Activated CD4-positive, alpha-beta T cell treated with anti-CD3 and anti-CD28 coated beads for 4 hours (primary cell): ENCODE measurements at places on chromosomes 2 and 18.

GRCh38 chr18:33580546-33580945 is 2.5 kb downstream of the ASXL3 start:
- DNase-seq, result no peak

DNA sequence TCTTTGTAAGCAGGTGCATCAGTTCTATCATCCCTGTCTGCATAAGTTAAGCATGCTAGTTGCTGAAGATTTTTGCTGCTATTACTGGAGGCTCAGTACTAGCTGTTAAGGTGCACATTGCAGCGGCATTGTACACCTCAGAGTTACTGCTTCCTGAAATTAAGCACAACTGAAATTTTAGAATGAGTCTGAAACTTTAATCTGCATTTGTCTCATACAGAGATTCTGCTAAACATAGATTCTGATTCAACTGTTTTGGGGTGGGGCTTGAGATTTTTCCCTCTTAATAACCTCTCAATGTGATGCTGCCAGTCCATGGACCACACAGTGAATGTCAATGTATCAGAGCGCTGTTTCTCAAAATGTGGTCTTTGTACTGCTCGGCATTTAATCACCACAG is 585.7 kb upstream of the GCFC2 start:
- no peak for DNase-seq

DNA sequence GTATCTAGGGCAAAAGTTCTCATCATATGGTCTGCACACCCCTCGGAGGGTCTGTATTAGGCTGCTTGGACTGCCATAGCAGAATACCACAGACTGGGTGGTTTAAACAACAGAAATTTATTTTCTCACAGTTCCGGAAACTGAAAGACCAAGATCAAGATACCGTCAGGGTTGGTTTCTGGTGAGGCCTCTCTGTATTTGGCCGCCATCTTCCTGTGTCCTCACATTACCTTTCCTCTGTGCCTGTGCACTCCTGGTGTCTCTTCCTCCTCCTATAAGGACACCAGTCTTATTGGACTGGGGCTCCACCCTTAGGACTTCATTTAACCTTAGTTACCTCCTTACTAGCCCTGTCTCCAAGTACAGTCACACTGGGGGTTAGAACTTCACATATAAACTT is 132.5 kb downstream of the NCOA1 start:
- no peak for DNase-seq

DNA sequence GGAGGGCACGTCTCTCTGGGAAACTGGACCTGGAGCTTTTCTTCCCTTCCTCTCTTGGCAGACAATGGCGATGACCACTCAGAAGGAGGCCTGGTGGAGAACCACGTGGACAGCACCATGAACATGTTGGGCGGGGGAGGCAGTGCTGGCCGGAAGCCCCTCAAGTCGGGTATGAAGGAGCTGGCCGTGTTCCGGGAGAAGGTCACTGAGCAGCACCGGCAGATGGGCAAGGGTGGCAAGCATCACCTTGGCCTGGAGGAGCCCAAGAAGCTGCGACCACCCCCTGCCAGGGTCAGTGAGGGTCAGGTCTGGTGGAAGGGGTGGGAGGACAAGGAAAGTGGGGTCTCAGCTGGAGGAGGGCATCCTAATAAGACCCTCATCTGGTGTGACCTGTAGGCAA is 27.3 kb downstream of the IGFBP2 start:
- no peak for DNase-seq

GRCh38 chr2:37244017-37244416 is 12.6 kb downstream of the NDUFAF7 start:
- DNase-seq, result no peak

GRCh38 chr2:197359859-197360258 is 49.3 kb upstream of the ANKRD44 start:
- no peak for DNase-seq

DNA sequence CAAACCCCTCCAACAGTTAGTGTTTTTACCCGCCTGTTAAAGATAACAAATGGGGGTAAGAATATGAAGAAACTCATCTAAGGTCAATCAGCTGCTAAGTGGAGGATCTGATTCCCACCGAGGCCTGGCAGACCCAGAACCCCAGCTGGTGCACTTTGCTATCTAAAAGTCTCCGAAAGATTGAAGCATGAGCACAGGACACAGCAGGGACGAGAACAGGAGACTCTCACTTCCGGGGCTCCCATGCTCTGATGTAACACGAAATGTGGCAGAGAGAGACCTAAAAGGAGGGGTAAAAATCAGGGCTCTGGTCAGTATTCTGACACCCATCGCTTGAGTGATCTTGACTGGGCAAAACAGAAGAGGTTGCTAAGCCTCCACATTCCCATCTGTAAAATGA is 119.7 kb downstream of the PDCL3 start:
- DNase-seq, result no peak

DNA sequence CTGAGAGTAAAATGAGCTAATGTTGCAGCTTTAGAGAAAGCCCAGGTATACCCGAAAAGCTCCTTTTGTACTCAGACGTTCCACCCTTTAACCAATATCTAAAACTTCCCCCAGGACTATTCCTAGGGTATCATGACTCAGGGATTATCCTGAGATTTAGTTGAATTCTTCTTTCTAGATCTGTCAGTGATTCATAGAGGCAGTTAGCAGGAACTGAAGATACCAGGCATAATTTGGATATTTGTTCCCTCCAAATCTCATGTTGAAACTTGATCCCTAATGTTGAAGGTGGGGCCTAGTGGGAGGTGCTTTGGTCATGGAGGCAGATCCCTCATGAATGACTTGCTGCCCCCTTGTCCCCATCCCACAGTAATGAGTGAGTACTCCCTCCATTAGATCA is 161.2 kb upstream of the LRP1B start:
- DNase-seq, result no peak

- DNase-seq, result no peak
Observed at GRCh38 chr2:233270366-233270765, 18.9 kb downstream of the ATG16L1 start.
